GM23248 (cell line): ENCODE measurements at places on chromosomes 1 and 21.
A peak's percentile ranks its signal among the peaks of the same experiment; 100 is the strongest.

DNA sequence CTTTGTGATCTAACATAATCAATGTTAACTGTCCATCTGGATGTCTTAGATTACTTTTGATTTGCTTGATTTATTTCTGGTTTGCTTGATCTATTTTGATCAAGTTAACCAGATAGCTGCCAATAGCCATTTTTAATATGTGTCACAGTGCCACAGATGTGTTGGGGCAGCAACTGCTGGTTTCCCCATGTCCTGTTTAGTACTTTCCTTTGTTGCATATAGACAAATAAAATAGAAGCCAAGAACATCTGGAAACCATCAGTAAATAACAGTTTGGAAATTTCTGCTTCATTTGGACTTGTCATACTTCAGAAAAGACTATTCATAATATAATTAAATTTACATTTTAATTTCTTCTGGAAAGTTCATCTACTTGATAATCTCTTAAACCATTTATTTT is 145.6 kb upstream of the C21orf91 start:
- DNase-seq: no peak

DNA sequence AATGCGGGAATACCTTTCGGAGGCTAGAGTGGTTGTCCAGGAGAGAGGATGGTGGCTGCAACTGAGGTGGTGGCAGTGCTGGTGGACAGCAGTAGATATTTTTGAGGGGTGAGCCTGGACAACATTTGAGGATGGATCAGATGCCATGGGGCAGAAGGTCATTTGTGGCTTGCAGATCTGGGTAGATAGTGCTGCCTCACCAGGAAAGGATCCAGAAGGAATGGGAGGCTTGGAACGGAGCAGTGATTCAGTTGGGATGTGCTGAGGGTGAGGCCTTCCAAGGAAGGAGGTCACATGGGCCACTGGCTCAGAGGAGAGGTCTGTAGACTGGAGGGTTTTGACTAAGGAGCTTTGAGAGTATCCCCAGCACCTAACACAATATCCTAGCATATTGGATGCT is 110.8 kb upstream of the KAZN start:
- peak; percentile 40 for DNase-seq

GRCh38 chr1:172991674-172992400 is 58.9 kb downstream of the TNFSF18 start:
- no peak for DNase-seq

- no peak for DNase-seq
These were observed 16.1 kb downstream of the COL6A1 start for GRCh38 chr21:45997495-45998275.

DNA sequence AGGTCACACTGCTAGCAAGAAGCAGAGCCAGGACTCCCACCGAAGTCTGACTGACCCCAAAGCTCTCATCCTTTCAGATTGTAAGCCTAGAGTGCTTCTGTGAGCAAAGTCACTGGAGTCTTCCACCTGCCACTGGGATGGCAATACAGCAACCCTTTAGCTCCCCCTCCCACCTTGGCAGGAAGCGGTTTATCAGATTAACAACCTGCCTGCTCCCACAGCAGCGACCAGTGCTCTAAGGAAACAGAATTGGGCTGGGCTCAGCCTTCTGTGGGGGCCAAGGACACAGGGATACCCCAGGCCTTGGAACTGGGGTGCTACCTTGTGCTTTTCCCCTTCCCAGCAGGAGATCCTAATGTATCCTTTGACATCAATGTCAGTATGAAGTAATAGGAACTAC is 76.0 kb downstream of the GFI1 start:
- no peak for DNase-seq
